ENCODE measurements at places on chromosomes 13 and 19. TPM values are rescaled to one million over a fixed set of nuclear protein-coding genes. Genes with fewer than 3 reads are reported as not detected.

UNC13A gene
- not detected for total RNA-seq

CEACAM16 gene
- not detected for total RNA-seq

ZNF99 gene
- 0.03 TPM for total RNA-seq

IZUMO4 gene
- total RNA-seq, result not detected

SCAF1 gene
- total RNA-seq, result 33.8 TPM

URAD gene
- not detected for total RNA-seq

GRCh38 chr13:100240109-100240779, 151.4 kb downstream of the PCCA start:
- no peak for DNase-seq

DNA sequence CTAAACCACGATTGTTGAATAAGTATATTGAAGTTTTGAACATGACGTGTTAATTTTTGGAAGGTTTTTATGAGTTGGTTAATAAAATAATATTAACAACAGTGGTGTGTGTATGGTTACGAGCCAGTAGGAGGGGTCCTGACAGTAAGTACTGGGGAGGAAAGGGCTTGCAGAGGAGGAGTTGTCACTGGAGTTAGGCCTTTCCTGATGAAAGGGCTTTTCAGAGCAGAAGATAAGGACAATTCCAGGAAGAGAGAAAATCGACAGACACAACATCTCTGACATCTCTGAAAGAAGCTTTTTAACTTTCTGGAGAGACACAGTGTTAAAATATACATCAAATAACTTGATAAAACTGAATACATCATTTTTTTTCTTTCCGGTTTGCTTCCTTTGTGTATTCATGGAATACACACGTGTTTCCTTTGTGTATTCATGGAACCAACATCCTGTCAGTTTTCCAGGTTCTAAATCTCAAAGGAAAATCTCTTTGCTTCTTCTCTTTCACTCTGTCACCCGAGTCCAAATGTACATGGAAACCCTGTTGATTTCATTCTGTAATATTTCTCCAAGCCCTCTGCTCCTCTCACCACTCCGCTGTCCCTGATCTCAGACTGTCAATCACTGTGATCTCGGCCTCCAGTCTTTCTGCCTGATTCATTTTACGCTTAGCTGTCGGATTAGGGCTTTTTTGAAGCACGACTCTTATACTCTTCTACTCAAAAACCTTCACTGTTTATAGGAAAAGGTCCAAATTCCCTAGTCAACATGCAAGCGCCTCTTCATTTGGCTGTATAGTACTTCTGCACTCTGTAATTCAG, 374.4 kb downstream of the DLEU7 start:
- no peak for DNase-seq

- DNase-seq, result no peak
Observed at GRCh38 chr19:5892772-5893275, 10.8 kb downstream of the NDUFA11 start.

DNA sequence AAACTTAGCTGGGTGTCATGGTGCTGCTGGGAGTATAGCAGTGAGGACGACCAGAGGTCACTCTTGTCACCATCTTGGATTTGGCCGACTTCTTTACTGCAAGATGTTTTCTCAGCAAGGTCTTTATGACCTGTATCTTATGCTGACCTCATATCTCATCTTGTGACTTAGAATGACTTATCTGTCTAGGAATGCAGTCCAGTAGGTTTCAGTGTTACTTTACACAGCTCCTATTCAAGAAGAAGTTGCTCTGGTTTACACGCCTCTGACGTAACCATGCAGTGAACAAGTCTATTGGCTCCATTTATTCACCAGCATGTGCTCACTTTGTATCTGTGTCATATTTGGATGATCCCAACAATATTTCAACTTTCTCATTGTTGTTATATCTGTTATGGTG, 26.7 kb downstream of the ZNF850 start:
- no peak for DNase-seq

DNA sequence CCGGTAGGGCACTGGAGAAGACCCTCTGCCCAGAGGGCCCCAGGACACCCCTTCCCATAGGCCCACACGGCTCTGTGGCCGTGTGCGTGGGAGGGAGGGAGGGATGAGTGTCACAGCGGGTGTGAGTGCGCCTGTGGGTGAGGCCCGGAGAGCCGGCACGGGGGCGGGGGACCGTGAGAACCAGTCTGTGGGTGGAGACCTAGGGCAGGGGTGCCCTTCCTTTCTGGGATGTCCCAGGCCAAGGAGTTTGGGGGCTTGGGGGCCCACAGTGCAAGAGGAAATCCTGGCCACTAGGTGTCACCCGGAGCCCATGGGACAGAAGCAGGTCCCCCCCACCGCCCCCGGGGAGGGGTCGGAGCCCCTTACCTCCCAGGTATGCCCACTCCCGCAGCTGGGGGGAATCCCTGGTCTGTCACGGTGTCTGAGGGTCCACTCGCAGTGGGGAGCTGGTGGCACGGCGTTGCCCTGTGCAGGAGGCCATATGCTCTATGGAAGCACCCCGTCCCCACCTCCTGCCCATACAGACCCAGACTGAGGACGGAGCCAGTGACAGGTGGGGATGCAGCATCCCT, 16.0 kb upstream of the SLC7A10 start:
- no peak for DNase-seq

- DNase-seq, result no peak
Observed at GRCh38 chr13:42137856-42138537, 89.5 kb downstream of the DGKH start.

- no peak for DNase-seq
Observed at GRCh38 chr19:45901432-45901911, 941 bp downstream of the MYPOP start.

- DNase-seq, result no peak
Observed at GRCh38 chr19:54478677-54479266, 5.7 kb upstream of the CDC42EP5 start.

DNA sequence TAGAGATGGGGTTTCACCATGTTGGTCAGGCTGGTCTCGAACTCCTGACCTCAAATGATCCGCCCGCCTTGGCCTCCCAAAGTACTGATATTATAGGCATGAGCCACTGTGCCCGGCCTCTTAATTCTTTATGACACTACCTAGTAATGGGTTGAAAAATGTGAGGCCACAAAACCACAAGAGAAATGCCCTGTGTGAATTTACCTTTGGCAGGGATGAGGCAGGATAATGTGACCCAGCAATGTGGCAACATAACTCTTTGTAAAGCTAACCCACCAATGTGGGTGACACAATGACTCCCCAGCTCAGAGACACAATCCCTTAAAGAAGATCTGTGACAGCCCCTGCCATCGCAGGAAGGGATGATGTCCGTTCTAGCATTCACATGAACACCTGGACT, 533.1 kb downstream of the KLF5 start:
- DNase-seq, result no peak

DNA sequence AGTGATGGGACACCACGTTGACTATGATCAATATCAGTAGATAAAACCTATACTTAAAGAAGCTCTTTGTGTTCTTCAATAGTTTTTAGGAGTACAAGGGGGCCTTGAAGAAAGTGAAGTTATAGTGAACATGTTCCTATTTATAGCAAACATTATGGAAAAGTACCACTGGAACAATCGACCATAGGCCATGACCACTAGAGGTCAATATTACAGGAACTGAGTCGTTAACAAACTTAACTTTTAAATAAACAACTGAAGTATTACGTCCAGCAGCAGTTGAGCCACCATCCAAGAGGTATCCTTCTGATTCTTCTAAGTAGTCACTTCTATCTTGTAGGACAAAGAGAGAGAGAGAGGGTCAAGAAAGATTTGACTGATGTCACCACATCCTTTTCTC, 391.0 kb upstream of the SLITRK5 start:
- no peak for DNase-seq

- DNase-seq, result peak; percentile 70
Observed at GRCh38 chr19:7394731-7395359, 46.1 kb downstream of the ARHGEF18 start.

DNA sequence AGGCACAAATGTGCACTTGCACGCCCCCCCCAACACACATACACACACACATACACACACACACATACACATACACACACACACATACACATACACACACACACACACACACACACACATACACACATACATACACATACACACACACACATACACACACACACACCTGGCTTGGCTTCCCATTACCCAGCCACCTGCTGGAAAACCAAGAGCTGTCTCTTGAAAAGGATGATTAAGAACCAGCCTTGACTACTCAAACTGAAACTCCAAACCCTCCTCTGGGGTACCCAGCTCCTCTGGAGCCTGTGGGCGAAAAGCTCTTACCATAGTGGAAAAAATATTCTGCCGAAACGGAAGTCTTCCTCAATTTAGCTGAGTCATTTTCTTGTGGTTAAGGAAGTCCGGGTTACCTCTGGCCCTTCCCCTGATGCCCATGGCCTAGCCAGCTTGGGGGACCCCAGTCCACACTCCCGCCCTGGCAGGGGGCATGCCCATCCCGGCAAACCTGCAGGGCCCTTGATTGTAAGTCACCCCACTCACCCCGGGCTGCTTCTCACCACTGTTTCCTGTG, 21.9 kb downstream of the CEBPA start:
- DNase-seq, result no peak

GRCh38 chr19:31330237-31330636, 19.0 kb downstream of the TSHZ3 start:
- no peak for DNase-seq

DNA sequence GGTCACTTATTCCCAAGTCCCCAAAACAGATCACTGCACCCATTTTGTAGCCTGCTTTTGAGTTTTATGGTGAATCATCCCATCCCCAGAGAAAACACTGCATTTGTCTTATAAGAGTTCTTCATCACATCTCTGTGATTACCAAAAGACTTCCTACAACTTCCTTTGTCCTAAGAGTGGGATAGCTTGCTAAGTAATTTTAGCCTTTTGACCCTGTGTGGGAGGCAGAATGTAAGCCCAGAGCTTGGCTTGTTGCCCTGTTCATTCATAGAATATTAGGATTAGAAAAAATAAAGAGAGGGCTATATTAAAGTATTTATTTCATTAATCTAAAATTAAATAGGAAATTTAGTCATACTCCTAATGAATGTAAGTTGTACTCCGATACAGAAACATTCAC, 213.3 kb downstream of the MZT1 start:
- DNase-seq, result no peak

- no peak for DNase-seq
Observed at GRCh38 chr13:21324803-21325202, 134.3 kb downstream of the ZDHHC20 start.

DNA sequence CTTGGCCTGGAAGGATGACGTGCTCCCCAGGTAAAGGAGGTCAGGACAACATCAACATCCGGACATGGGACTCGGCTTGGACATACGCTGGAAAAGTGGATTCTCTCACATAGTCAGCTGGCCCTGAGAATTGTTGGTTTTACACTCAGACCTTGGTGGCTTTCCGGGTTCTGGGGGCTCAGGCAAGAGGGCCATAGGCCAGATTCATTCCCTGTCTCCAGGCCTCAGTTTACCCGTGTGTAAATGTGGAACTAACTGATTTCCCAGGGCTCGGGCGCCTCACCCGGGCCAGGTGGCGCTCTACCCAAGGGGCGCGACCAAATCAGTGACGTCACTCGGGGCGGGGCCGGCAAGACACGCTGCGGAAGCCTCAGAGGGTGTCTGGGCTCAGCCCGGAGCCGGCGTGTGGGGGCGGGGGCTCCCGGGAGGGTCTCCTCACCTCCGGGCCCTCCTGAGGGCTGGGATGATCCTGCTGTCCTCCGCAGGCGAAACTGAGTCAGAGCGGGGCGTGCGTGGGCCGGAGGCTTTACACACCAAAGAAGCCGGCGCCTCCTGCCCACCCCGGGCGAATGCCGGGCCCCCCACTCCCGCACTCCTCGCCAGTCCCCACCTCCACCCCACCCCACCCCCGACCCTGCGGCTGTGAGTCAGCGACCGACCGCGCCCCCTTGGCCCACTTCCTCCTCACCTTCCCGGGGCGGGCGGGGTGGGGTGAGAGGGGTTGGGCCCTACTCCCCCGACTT, 862 bp upstream of the VASP start:
- peak; percentile 93 for DNase-seq

- DNase-seq, result peak; percentile 95
Observed at GRCh38 chr19:10432736-10433130, 12.4 kb downstream of the PDE4A start.

GRCh38 chr19:50368649-50369570, 3.5 kb upstream of the NAPSA start:
- peak; percentile 70 for DNase-seq

DNA sequence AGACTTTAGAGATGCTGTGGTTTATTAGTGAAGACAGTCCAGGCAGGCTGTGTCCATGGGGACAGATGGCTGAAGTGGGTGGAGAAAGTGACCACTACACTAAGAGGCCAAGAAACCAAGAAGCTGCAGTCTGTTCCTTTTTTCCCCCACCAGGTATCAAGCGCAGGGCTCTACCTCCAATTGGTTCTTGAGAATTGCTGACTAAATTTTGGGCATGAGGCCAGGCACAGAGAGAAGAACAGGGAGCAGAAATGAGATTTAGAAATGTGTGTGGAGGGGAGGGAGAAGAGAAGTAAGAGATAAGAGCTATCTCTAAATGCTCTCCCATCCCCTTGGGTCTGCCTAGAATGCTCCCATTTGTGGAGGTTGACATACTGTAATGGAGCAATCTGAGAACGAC, 12.3 kb upstream of the CYSLTR2 start:
- DNase-seq, result no peak

DNA sequence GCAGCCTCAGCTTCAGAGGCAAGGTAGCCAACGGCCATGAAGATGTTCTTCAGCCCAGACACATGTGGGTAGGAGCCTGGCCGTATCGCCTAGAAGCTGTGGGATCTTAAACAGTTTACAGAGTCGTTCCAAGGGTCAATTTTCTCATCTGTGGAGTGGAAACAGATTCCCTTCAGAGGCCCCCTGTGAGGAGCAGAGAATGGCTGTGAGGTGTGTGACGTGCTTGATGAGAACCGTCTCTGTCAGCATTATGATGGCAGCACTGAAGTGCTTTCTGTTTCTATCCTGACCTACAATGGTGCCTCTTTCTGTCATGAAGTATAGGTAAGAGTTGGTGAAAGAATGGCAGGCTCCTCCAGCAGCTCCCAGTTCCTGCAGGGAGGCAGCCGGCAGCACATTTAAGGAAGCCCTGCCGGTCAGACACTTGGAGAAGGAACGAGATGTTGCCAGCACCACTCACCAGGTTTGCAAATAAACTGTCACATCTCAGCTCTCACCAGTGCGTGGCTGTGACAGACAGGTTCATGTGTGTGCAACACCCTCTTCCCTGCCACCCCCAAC, 277.3 kb downstream of the FOXO1 start:
- no peak for DNase-seq

GRCh38 chr13:30895773-30896172, 10.3 kb upstream of the MEDAG start:
- peak; percentile 76 for DNase-seq

Measured in gastrocnemius medialis (tissue), 4 donors.